Gastrocnemius medialis (tissue), 4 donors: ENCODE measurements at places on chromosomes 13 and 19.

DNA sequence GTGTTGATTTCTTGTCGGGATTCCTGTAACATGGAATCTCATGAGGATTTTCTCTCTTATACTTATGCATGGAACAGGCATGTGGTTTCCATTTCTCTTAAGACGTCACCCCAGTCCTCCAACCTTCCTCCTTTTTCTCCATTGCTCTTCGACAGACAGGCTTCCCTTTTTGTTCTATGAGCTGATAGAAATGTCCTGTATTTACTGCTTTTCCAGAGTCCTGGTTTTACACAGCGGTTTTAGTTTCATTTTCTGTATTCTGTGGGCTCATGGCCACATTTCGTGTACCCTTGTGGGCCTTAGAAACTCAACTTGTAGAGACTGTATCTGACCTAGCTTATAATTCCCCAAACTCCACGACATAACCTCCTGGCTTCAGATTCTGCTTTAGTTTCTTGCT is 113.1 kb downstream of the PAN3 start:
- H3K4me3 ChIP-seq: no peak overlapping the region
- peaks cover 5% of the 10 kb centered on the region for H3K36me3 ChIP-seq
- no peaks in the 10 kb centered on the region for H3K4me1 ChIP-seq
- no peak for DNase-seq
- H3K27me3 ChIP-seq: no peaks in the 10 kb centered on the region

- peak; percentile 76 for DNase-seq
- no peaks in the 10 kb centered on the region for H3K36me3 ChIP-seq
- H3K4me3 ChIP-seq: peak overlapping the region; percentile 17
- no peaks in the 10 kb centered on the region for H3K27me3 ChIP-seq
- peaks cover 15% of the 10 kb centered on the region for H3K4me1 ChIP-seq
- H3K27ac ChIP-seq: peak overlapping the region; percentile 92
These were observed 7.0 kb downstream of the PLVAP start for GRCh38 chr19:17370026-17370587.

DNA sequence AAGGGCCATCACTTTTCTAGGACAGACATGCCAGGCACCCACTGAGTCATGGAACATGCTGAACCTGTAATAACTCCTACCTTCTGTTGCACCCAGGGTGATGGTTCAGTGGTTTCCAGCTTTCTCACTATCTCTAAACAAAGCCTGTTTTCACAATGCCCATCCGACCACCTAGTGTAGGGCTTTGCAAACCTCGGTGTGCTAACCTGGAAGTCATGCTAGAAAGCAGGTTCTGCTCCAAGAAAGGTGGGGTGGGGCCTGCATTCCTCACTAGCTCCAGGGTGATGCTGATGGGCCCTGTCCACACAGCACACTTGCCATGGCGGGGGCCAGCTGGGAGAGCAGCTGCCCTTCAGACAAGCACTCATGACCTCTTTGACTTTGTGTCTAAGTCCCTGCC is 43.4 kb downstream of the COL4A2 start:
- no peak for DNase-seq
- H3K27me3 ChIP-seq: no peaks in the 10 kb centered on the region

DNA sequence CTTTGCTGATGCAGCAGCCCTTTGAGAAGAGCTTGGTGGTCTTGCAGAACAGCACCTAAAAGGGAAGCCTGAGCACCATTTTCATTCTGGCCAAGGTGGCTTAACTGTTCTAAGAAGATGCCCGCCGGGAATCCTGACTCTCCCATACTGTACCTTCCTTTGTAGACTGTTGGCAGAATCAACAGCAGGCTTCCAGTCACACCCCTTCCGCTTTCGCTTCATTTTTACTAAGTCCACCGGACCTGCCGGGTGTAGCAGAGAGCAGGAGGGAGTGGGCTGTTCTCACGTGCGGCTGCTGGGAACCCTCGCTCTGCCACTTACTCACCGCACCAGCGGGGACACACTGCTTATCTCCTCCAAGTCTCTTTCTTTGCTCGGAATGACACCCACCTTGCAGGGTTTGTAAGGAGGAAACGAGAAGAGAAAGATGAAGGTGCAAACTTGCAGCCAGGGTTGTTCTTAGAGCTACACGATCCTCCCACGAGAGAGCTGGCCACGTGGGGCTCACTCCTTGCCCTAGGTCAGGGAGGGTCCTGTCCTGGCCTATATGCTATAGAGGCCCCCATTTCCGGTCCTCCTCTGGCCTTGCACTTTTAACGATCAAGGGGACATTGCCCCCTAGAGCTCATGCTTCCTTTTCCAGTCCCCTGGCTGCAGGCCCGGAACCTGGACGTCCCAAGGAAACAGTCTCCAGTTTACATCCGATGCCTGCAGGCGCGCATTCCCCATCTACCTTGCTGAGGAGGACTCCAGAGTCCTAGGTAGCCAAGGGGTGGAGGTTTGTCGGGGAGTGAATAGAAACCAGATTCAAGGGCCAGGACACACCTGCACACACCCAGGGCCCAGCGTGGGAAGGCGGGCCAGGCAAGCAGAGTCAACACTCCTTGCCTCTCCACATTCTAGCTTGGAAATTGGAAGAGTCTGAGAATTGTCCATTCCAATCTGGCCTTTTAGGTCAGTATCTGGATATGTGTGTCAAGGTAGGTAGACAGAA is 453.6 kb downstream of the IRS2 start:
- H3K27me3 ChIP-seq: no peaks in the 10 kb centered on the region
- no peaks in the 10 kb centered on the region for H3K36me3 ChIP-seq
- no peaks in the 10 kb centered on the region for H3K4me1 ChIP-seq
- H3K27ac ChIP-seq: no peak overlapping the region

DNA sequence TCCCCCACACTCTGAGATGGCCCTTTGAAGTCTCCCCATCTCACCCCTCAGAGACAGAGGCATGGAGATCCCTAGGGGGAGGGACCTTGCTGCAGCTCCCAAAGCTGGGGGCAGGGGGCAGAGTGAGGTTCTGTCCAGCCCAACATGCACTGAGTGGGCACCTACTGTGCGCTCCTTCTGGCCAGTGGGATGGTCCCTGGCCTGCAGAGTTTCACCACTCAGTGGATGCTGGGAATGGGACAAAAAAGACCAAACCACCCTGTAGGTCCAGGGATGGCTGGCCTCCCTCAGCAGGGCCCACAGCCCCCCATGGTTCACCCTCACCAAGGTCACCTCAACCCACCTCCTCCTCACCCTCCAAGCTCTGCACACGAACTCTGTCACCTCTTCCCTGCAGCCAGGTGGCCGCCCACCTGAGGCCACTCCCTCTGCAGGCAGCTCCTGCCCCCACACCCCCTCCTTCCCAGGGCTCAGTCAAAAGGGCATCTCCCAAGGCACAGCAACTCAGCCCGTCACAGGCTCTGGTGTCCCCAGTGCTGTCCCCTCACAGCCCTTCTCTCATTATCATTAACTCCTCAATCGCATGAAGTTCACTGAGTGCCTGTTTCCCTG is 16.1 kb downstream of the CEACAM21 start:
- no peaks in the 10 kb centered on the region for H3K4me1 ChIP-seq
- H3K27me3 ChIP-seq: peaks cover 4% of the 10 kb centered on the region
- H3K4me3 ChIP-seq: no peak overlapping the region
- DNase-seq: no peak
- no peak overlapping the region for H3K27ac ChIP-seq

GRCh38 chr13:113621046-113621445 is 36.5 kb downstream of the TFDP1 start:
- no peaks in the 10 kb centered on the region for H3K27me3 ChIP-seq
- H3K36me3 ChIP-seq: no peaks in the 10 kb centered on the region
- H3K27ac ChIP-seq: no peak overlapping the region
- no peak for DNase-seq
- no peaks in the 10 kb centered on the region for H3K4me1 ChIP-seq
- H3K4me3 ChIP-seq: no peak overlapping the region

GRCh38 chr13:25186187-25186586 is 14.1 kb upstream of the AMER2 start:
- no peak overlapping the region for H3K27ac ChIP-seq
- no peaks in the 10 kb centered on the region for H3K4me1 ChIP-seq
- H3K36me3 ChIP-seq: no peaks in the 10 kb centered on the region
- H3K4me3 ChIP-seq: no peak overlapping the region
- DNase-seq: no peak

GRCh38 chr13:39197647-39198007 is 159.4 kb downstream of the NHLRC3 start:
- H3K4me3 ChIP-seq: no peak overlapping the region
- no peaks in the 10 kb centered on the region for H3K27me3 ChIP-seq
- peaks cover 8% of the 10 kb centered on the region for H3K4me1 ChIP-seq
- no peaks in the 10 kb centered on the region for H3K36me3 ChIP-seq
- no peak for DNase-seq

DNA sequence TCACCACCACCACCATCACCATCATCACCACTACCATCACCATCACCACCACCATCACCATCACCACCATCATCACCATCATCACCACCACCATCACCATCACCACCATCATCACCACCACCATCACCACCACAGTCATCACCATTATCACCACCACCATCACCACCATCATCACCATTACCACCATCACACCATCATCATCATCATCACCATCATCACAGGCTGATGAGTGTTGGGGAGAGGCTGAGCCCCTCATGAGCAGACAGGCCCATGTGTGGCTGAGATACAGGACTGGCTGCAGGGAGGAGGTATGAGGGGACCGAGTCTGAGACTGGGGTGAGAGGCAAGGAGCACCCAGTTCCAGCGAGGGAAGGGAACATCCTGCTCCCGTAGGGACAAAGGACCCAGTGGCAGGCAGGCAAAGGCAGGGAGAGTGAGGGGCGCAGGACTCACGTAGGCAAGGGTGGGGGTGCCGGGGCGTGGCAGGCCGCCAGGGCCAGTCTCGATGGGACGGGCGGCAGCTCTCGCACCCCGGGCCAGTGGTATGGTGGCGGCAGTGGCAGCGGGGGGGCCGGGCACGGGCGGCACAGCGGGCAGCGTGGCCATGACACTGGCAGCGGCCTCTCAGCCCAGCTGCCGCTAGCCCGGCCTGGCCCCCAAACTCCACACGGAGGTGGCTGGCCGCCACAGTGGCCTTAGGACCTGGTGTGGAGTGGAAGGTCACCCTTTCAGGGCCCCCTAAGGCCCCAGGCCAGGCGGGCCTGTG is 2.7 kb downstream of the NTN5 start:
- no peaks in the 10 kb centered on the region for H3K36me3 ChIP-seq
- no peak for DNase-seq
- no peak overlapping the region for H3K4me3 ChIP-seq

GRCh38 chr19:18898081-18898606 is 2.2 kb upstream of the CERS1 start:
- peaks cover 29% of the 10 kb centered on the region for H3K4me1 ChIP-seq
- no peak overlapping the region for H3K4me3 ChIP-seq
- DNase-seq: peak; percentile 35
- H3K27me3 ChIP-seq: no peaks in the 10 kb centered on the region
